Mammary epithelial cell (primary cell): ENCODE measurements at places on chromosomes 5 and 9. TPM values are rescaled to one million over a fixed set of nuclear protein-coding genes. Genes with fewer than 3 reads are reported as not detected.

GPRIN1 gene
- 4.7 TPM for total RNA-seq

SH3RF2 gene
- 57.3 TPM for total RNA-seq

DDX4 gene
- total RNA-seq, result not detected in 2 replicates

NR5A1 gene
- total RNA-seq, result not detected in 2 replicates

DRD1 gene
- not detected for total RNA-seq

CHMP5 gene
- total RNA-seq, result 54.0 TPM

SNAPC3 gene
- 35.2 TPM for total RNA-seq

ZNF483 gene
- total RNA-seq, result 5.7 TPM

PAM gene
- total RNA-seq, result 151 and 173 TPM in 2 replicates

ANKRD18A gene
- 1.8 TPM for total RNA-seq

PCDHB2 gene
- total RNA-seq, result 3.3 and 6.8 TPM in 2 replicates

KIAA1958 gene
- 1.8 and 2.5 TPM in 2 replicates for total RNA-seq

OBP2B gene
- not detected in 2 replicates for total RNA-seq

TMEFF1 gene
- total RNA-seq, result 0.26 and 0.35 TPM in 2 replicates

S1PR3 gene
- total RNA-seq, result 2.5 TPM

SHB gene
- total RNA-seq, result 24.8 and 31.5 TPM in 2 replicates

FRMD3 gene
- 3.7 TPM for total RNA-seq

MELK gene
- 10.8 TPM for total RNA-seq

SKIC3 gene
- 123 TPM for total RNA-seq

BARX1 gene
- total RNA-seq, result not detected

EDIL3 gene
- 0.33 and 0.37 TPM in 2 replicates for total RNA-seq

GRIN1 gene
- under 0.01 TPM for total RNA-seq

CDH12 gene
- total RNA-seq, result not detected

EFNA5 gene
- total RNA-seq, result 27.8 TPM

SLC34A1 gene
- total RNA-seq, result not detected

HBEGF gene
- 116 and 148 TPM in 2 replicates for total RNA-seq

EQTN gene
- not detected for total RNA-seq

PDE4D gene
- 12.4 and 14.8 TPM in 2 replicates for total RNA-seq

AK6 gene
- total RNA-seq, result 38.5 and 44.4 TPM in 2 replicates

CA9 gene
- total RNA-seq, result 3.4 and 18.4 TPM in 2 replicates

GLRA1 gene
- not detected for total RNA-seq

NPDC1 gene
- 86.8 and 96.6 TPM in 2 replicates for total RNA-seq

CATSPER3 gene
- not detected for total RNA-seq

DOCK2 gene
- 0.78 TPM in 1 of 2 replicates, not detected in the other for total RNA-seq

NUDCD2 gene
- 33.1 TPM in 2 replicates for total RNA-seq

CDKN2A gene
- total RNA-seq, result 26.5 TPM

SPACA9 gene
- total RNA-seq, result 4.5 TPM

STK32A gene
- total RNA-seq, result 2.7 TPM

CEL gene
- 0.50 TPM for total RNA-seq

NDST1 gene
- 128 TPM for total RNA-seq

PCDHB5 gene
- 0.12 and 0.13 TPM in 2 replicates for total RNA-seq

MYO10 gene
- total RNA-seq, result 34.3 TPM

MLANA gene
- total RNA-seq, result not detected

PPIP5K2 gene
- 50.3 TPM for total RNA-seq

GPR151 gene
- not detected in 2 replicates for total RNA-seq
